ENCODE measurements at places on chromosomes 5 and 9. TPM values are rescaled to one million over a fixed set of nuclear protein-coding genes. Genes with fewer than 3 reads are reported as not detected.

The FKTN gene
- 3.7 TPM for total RNA-seq

The CAMK4 gene
- total RNA-seq = 0.32 TPM

The SERF1B gene
- 33.4 TPM for total RNA-seq

The DND1 gene
- 0.49 TPM for total RNA-seq

Data from bladder microvascular endothelial cell (primary cell).